ENCODE measurements at places on chromosomes 3 and 15. TPM values are rescaled to one million over a fixed set of nuclear protein-coding genes. Genes with fewer than 3 reads are reported as not detected.

ZBED2 gene
- 0.20 TPM for total RNA-seq

TM4SF1 gene
- 948 TPM for total RNA-seq

KBTBD12 gene
- not detected for total RNA-seq

CKMT1B gene
- total RNA-seq = 1.9 TPM
